AG04450 (cell line): ENCODE measurements at places on chromosomes 1 and 21.

- no peak for DNase-seq
These were observed 20.7 kb upstream of the FASLG start for GRCh38 chr1:172638249-172638648.

- no peak for DNase-seq
These were observed 35.5 kb downstream of the HSD3B1 start for GRCh38 chr1:119542492-119542946.

DNA sequence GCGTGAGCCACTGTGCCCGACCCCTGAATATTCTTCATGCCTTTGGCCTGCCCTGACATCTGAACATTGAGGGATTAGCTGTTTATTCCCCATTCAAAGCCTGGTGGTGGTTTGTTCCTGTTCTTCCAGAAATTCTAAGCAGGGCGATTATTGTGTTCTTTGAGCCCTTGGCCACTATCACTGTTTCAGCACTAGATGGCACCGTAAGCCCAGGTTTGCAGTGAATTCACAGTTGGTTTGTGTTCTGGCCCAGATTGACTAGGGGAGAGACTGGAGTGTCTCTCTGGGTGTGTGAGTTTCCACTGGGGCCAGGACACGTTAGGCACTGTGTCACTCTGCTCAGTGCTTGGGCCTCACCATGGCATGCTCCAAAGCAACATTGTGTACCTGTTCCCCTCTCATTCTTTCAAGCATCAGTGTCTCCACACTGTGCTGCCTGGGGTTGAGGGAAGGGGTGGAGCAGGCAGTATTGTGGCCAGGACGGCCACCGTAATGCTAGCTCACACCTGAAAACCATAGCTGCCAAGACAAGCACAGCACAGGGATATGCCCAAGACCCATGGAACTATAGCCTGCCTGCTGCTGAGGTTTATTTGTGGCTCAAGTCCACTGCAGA is 52.7 kb downstream of the PKN2 start:
- DNase-seq, result no peak

GRCh38 chr1:54372978-54373377 is 33.2 kb downstream of the SSBP3 start:
- DNase-seq, result no peak
